CD8-positive, alpha-beta memory T cell (primary cell): ENCODE measurements at places on chromosomes 7 and 10.

- DNase-seq = no peak
Measured at GRCh38 chr10:5184987-5185775, at the start of gene AKR1C8. Gene AKR1C8, minus strand, starts transcription at chr10:5185150. Its CDS starts 46 bp downstream, at chr10:5185104.

DNA sequence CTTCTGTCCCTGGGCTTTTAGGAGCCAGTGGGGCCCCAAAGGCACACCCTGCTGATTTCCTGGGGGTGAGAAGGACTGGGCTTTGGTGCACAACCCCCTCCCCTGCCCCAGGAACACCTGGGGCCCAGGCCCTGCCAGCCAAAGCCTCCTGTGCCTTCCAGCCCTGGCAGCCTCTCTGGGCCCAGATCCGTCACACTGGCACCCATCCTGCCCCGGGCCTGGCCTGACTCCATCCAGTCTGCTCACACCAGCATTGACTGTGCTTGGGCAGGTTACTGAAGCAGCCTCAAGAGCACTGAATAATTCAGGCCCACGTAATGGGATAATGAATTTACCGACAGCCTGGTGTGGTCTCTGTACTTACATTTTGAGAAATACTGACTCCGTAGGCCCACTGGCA, 12.0 kb upstream of the COMTD1 start:
- DNase-seq = no peak

DNA sequence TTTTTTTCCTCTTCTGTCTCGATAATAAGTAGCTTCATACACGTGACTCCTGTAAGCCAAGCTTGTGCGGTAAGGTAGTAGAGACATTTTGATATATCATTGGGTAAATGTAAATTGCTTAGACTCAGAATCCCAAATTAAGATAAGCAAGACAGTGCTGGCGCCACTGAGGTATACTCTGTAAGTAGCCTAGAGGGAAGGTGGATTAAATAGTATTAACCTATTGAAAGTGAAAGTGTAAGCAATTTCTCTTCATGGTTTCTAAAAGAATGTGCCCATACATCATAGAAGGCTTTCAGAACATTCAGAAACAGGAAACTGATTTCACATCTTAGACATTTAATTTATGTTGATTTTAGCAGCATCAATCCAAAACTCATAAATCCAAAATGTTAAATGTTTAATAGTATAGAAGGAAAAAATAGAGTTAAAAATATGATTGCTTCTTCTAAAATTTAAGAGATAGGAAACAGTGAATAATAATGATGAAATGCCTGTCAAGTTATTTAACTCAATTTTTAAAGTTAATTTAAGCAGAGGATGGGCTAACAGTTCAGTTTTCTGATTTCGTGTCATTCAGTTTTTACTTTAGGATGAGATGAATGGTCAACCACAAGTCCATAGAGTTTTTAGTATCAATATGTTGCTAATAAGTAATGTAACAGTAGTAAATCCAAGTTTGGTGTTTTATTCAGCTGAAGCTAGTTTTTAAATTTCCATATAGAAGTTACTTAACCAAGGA, 36.8 kb downstream of the LRRC72 start:
- DNase-seq = no peak

DNA sequence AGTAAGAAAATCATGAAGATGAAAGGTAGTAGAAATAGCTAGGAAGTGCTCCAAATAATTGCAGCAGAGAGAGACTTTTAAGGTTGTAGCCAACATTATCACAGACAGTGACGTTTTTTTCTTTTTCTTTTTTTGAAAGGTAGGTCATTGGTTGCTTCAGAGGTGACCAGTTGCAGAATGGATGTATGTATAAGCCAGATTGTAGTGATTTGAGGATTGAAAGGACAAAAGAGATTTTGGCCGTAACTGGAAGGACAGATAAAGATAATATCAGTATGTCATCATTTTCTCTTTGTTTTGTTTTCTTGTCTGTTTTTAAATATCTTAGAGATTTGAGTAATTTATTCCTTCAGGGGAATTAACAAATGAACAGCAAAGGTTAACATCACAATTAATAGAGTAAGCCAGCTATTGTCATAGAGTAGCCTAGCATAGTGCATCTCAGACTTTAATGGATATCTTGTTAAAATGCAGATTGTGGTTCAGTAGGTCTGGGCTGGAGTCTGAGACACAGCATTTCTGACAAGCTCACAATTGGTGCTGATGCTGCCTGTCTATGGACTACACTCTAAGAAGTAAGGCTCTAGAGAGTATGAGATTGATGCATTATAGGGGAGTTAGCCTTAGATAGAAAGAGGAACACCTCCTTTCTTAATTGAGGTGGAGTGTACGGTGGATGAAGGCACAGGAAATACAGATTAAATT, 28.3 kb downstream of the CDK13 start:
- DNase-seq = peak; percentile 17

DNA sequence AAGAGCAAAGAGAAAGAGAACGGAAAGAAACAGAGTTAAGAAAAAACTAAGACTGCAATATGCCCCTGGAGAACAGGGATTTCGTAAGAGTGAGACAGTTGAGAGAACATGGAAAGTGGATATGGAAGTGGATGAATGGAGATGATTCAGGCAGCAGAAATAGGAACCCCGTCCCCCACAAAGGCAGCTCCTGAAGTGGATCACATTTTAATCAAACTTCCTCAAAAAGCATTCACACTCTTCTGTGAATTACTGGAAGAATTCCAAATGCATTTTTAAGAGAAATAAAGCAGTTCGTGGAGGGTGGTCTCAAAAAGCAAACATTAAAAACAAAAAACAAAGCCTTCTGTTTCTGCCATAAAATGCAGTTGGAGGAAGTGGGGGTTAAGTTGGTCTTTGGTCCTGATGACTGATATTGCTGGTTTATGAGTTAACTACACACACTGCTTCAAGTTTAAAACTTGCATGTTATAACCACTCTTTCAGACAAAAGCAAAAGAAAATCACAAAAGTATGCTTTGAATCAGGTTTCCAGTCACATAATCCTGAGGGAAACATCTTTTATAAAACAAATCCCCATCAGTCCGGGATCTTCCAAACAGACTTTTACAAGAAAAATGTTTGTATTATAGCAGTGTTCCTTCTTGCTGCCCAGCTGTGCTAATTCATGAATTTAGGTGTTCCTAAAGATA, 214.3 kb downstream of the FANK1 start:
- DNase-seq = no peak

- no peak for DNase-seq
Measured at GRCh38 chr7:70072220-70072619, 473.9 kb downstream of the AUTS2 start.

DNA sequence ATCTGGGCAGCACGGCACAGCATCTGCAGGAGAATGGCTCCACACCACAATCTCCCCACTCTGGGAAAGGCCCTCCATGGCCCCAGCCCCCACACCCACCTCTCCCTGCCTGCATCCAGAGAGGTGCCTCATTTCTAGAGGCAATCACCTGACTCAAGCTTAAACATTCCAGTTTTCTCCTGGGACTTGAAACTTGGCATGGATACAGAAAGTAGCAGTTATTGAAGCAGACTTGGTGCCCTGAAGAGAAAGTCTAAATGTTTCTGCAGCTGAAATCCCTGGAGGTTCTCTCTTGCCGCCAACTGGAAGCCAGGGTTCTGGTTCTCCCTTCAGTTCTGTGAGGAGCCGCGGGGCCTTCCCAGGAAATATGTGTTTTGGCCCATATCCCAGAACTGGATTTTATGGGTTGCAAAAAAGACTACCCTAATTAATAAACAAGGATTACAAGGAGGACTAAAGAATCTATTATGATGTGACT, 122.8 kb downstream of the SKIDA1 start:
- DNase-seq = no peak

DNA sequence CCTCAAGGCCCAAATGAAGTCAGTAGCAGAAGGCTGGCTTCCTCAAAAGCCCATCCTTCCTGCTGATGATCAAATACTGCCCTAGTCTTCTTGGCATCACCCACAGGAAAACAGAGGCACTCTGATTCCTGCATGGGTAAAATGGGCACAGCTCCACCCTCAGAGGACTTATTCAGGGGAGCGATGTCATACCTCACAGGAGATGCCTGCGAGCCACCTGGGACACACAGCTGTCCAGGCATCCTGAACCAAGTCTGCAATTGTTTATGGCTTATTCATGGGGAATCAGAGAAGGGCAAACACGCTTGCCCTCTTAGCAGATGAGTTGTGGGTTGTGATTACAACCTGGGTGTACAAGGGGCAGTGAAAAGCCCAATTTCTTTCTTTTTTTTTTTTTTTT, 22.0 kb upstream of the LMTK2 start:
- no peak for DNase-seq
